ENCODE measurements at places on chromosomes 5 and 9.

DNA sequence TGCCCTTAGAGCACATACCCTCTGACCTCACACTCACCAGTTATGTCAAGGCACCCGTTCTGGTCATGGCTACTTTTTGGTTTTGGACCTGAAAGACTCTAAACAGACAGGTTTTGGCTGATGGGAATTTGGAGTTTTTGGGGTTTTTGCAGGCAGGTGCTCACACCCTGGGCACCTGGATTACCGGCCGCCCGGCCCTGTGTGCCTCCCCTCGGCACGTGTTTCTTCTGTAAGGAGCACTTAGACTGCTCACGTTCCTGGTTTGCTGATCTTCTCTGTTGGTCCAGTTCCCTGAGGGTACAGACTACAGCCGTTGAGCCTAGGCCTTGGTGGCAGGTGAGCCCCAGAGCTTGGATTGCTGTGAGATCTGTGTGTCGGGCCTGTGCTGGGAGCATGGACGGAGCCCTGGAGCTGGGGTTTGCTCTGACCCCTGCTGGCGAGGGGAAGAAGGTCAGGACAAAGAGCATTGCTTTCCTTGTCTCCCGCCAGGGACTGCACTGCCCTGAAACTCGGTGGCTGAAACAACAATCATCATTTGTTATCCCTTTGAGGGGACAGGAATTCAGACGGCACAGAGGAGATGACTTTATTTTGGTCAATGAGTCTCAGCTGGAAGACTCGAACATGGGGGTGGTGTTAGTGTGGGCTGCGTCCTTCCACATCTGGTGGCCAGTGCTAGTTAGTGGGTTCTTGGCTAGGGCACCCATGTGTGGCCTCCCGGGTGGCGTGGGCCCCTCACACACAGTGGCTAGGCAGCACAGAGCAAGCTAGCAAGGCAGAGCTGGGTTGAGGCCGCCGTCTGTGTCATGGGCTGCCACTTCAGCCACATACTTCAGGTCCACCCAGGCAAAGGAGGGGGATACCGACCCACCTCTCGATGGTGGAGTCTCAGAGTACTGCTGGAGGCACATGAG, 76.4 kb downstream of the EHMT1 start:
- DNase-seq = peak; percentile 3

GRCh38 chr9:134059661-134060395, 8.0 kb downstream of the BRD3 start:
- DNase-seq = no peak

DNA sequence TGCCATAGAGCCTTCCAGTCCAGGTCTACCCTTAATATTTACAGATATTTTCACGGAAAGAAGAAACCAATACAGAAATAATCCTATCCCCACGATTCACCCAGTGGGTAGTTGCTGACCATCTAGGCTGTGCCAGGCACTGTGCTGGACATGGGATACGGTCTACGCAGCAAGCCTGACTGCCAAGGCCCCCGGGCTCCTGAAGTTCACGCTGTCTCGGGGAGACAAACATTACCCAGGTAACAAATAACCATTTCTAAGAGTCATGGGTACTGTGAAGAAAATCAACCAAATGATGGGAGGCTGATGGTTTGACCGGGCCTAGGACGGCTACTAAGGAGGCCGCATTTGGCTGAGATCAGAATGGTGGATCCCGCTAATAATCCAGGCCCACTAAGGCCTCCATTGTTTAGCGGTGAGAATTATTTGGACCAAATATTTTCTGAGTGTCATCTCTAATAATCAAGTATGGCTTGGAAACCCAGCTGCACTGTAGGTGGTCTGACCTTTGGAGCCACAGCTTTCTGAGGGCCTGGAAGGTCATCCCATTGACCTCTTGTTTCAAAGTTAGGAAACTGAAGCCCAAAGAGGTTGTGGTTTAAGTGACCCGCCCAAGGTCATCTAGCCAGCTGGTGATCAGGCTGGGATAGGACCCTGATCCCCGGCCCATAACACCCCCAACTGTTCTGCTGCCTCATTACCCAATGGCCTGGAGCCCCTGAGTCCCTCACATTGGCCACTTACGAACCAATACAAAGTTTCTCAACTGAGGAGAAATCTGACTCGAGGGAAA, 82.4 kb downstream of the AK8 start:
- no peak for DNase-seq

- DNase-seq = no peak
Observed at GRCh38 chr5:64269164-64269563, 103.5 kb downstream of the RNF180 start.

DNA sequence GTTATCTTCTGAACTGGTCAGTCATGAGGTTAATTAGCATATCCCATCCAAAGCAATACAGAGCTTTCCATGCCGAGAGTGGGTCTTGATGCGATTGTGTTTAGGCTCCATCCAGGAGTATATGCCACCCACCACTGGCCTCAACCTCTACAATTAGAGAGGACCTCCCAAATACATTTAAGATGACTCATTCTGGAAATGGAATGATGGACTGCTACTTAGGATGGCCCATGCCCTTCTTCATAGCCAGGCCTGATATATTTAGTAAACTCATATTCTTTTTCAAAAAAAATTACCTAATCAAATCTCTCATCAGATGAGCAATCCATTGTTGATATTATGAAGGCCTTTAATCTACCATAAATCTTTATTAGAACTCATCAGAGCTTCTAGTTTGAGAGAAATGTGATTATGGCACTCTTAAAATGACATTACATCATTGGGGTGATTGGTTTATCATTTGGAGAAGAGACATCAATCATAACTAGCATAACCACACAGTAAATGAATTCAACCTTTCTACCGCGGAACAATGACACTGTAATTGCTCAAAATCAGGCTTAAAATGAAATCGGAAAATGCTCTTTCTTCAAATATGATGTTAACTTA, 414.2 kb upstream of the WWC1 start:
- DNase-seq = no peak

DNA sequence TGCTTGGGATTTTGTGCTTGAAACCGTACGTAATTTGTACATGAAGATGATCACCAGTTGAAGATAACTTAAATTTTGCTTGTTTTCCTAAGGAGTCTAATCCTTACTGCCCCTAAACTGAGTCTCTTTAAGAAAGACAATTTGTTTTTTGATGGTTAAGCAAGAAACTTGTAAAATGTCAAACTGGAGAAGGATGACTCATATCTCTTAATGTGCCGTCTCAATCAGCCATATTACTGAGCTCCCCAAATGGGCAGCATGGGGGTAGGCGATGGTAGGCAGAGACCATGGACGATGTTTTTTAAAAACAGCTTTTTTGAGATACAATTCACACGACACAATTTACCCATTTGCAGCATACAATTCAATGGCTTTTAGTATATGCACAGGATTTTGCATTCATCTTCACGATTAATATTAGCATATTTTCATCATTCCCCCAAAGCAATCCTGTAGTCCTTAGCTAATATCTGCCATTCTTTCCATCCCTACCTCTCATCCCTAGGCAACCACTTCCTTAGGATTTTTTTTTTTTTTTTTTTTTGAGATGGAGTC, 14.3 kb downstream of the ARHGAP26 start:
- no peak for DNase-seq
